Activated CD4-positive, alpha-beta T cell treated with anti-CD3 and anti-CD28 coated beads, Interleukin-2, amount 10 ng/mL, durations not matched to agents 7 days and 5 days (primary cell): ENCODE measurements at places on chromosomes 6 and 20.
A peak's percentile ranks its signal among the peaks of the same experiment; 100 is the strongest.

GRCh38 chr6:138504764-138505689, 5.7 kb upstream of the NHSL1 start:
- no peak overlapping the region for H3K27ac ChIP-seq
- no peaks in the 10 kb centered on the region for H3K36me3 ChIP-seq
- H3K27me3 ChIP-seq = peaks cover 14% of the 10 kb centered on the region
- no peak for DNase-seq

- DNase-seq = peak; percentile 75
- no peak overlapping the region for H3K4me3 ChIP-seq
- peaks cover 21% of the 10 kb centered on the region for H3K36me3 ChIP-seq
- no peak overlapping the region for H3K27ac ChIP-seq
- H3K4me1 ChIP-seq = peaks cover 32% of the 10 kb centered on the region
Measured at GRCh38 chr6:41901882-41902519, 6.8 kb upstream of the USP49 start.

DNA sequence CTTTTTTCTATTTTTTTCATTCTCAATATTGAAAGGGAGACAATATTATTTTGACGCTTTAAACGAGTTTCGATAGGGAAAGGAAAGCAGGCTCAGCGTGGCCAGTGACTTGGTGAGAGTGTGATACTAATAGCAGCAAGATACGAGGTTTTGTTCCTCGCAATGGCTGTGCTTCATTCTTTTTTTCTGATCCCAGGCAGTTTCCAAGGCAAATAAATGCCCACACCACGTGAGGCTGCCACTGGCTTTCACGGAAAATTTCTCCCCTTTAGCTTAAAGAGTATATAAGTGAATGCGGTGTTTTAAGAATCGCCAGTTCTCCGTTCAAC, 196.4 kb upstream of the ZNF184 start:
- peak overlapping the region; percentile 62 for H3K4me3 ChIP-seq
- no peak for DNase-seq
- peak overlapping the region; percentile 66 for H3K27ac ChIP-seq
- H3K36me3 ChIP-seq = peaks cover 12% of the 10 kb centered on the region
- peaks cover 75% of the 10 kb centered on the region for H3K27me3 ChIP-seq
- peaks cover 51% of the 10 kb centered on the region for H3K4me1 ChIP-seq

DNA sequence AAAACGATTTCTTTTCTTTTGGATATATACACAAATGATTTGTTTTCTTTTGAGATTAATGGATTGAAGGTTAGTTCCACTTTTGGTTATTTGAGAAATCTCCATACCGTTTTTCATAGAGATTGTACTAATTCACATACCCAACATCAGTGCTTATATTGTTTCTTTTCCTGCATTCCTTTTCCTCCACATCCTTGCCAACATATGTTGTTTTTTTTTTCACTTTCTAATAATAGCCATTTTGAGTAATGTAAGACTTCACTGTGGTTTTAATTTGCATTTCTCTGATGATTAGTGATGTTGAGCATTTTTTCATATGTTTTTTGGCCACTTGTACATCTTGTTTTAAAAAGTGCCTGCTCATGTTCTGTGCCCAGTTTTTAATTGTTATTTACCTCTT, 846.4 kb upstream of the EYS start:
- no peaks in the 10 kb centered on the region for H3K36me3 ChIP-seq
- no peak overlapping the region for H3K4me3 ChIP-seq
- no peak overlapping the region for H3K27ac ChIP-seq
- no peaks in the 10 kb centered on the region for H3K27me3 ChIP-seq
- no peaks in the 10 kb centered on the region for H3K4me1 ChIP-seq
- no peak for DNase-seq

- H3K27ac ChIP-seq = no peak overlapping the region
- DNase-seq = no peak
- H3K4me3 ChIP-seq = no peak overlapping the region
- H3K36me3 ChIP-seq = no peaks in the 10 kb centered on the region
- H3K27me3 ChIP-seq = no peaks in the 10 kb centered on the region
Measured at GRCh38 chr20:54502179-54502578, 26.8 kb downstream of the DOK5 start.

DNA sequence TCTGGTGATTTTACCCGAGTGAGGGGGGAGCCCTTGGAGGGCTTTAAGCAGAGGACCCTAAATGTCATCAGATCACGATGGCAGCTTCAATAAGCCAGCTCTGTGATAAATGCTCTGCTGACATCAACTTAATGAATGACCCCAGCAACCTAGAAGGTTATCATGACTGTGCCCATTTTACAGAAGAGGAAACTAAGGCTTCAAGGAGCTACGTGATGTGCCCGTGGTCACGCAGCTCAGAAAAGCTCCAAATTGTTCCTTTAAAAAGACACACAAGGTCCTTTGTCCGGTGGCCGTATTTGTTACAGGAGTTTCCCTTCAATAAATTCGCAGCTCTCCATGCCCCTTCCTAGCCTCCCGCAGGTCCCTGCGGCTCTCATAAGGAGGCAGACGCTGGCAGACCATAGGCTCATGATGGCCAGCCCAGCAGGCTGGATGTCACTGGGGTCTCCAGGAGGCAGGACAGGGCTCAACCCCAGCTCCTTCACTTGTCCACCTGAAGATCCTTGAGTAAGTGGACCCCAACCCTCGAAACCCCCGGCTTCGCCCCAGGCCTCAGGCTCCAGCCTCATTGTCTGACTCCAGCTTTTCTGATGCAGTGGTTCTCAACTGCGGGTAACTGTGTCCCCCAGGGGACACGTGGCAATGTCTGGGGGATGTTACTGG, 106.4 kb downstream of the BMP7 start:
- no peak overlapping the region for H3K4me3 ChIP-seq
- H3K27ac ChIP-seq = no peak overlapping the region
- no peaks in the 10 kb centered on the region for H3K4me1 ChIP-seq
- H3K36me3 ChIP-seq = no peaks in the 10 kb centered on the region

GRCh38 chr20:944774-945410, 28.8 kb upstream of the ANGPT4 start:
- no peaks in the 10 kb centered on the region for H3K36me3 ChIP-seq
- H3K4me1 ChIP-seq = no peaks in the 10 kb centered on the region
- H3K27ac ChIP-seq = no peak overlapping the region

DNA sequence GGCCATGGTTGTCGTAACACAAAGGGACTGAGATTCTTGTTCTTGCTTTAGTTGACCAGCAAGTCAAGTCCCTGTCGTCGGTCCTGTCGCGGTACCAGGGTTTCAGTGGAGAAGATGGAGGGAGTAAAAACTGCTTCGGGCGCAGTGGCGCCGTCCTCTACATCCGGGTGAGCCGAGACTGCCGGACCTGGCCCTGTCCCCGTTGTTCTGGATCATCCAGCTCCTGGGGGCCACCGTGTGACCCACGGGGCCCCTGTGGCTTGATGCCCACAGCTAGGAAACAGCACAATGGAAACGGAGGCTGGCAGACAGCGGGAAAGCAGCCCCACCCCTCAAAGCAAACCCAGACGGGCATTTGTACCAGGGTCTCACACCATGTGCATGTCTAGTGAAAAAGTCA, 15.0 kb downstream of the MTG2 start:
- no peak overlapping the region for H3K4me3 ChIP-seq
- no peaks in the 10 kb centered on the region for H3K4me1 ChIP-seq
- peaks cover 28% of the 10 kb centered on the region for H3K36me3 ChIP-seq
- no peak for DNase-seq
- no peak overlapping the region for H3K27ac ChIP-seq
- H3K27me3 ChIP-seq = no peaks in the 10 kb centered on the region

DNA sequence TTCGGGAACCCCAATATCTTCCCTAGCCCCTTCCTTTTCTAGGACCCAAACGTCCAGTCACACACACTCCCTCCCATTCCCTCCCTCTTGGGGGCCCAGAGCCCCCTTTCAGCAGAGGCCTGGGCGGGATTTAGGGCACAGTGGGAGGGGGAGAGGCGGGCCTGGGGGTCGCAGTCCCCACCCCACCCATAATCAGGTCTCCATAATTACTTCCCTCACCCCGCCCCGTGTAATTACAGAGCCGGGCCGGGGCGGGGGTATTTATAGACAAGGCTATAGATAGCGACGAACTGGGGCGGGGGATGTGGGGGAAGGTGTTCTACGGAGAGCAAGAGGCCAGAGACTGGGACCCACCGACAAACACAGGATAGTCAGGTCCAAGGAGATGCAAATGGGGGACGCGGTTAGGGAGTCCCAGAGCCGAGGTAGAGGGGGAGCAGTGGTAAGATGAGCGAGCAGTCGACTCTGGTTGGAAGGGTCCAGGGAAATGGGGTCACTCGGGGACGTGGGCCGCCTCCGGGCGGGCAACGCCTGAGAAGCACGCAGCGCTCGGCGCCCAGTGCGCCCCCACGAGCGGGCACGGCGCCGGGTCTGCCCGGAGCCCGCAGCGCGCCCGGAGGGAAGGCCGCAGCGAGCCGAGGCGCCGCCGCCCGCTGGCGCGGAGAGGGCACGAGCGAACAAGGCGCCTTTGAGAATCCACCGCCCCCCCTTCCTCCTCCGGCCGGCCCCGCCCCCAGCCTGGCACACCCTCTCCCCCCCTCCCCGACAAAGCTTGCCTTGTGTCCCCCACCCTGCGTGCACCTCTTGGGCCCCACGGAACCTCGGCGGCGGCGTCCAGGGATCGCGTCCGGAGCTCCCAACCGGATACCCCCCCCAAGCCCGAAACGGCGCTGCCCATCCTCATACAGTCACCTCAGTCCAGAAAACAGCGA, 670 bp upstream of the COL11A2 start:
- no peak overlapping the region for H3K4me3 ChIP-seq
- no peak overlapping the region for H3K27ac ChIP-seq

DNA sequence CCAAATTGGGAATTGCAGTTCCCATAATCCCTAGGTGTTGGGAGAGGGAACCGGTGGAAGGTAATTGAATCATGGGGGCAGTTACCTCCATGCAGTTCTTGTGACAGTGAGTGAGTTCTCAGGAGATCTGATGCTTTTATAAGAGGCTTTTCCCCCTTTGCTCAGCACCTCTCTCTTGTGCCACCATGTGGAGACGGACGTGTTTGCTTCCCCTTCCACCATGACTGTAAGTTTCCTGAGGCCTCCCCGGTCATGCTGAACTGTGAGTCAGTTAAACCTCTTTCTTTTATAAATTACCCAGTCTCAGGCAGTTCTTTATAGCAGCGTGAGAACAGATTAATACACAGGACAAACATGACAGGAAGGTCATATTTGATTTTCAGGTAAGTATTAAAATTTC, 25.3 kb upstream of the HECA start:
- peak; percentile 35 for DNase-seq
- H3K4me3 ChIP-seq = no peak overlapping the region
- H3K27me3 ChIP-seq = no peaks in the 10 kb centered on the region
- H3K27ac ChIP-seq = no peak overlapping the region
- peaks cover 1% of the 10 kb centered on the region for H3K36me3 ChIP-seq
- peaks cover 47% of the 10 kb centered on the region for H3K4me1 ChIP-seq

- no peak for DNase-seq
- H3K27me3 ChIP-seq = no peaks in the 10 kb centered on the region
- no peaks in the 10 kb centered on the region for H3K36me3 ChIP-seq
- no peak overlapping the region for H3K27ac ChIP-seq
- H3K4me3 ChIP-seq = no peak overlapping the region
Measured at GRCh38 chr20:15154070-15154469, 816.7 kb upstream of the FLRT3 start.

GRCh38 chr20:20624914-20625313, 87.5 kb downstream of the RALGAPA2 start:
- no peak for DNase-seq
- H3K36me3 ChIP-seq = peaks cover 20% of the 10 kb centered on the region
- no peaks in the 10 kb centered on the region for H3K27me3 ChIP-seq

GRCh38 chr6:145086197-145086596, 649.1 kb downstream of the EPM2A start:
- no peaks in the 10 kb centered on the region for H3K4me1 ChIP-seq
- DNase-seq = no peak
- H3K27me3 ChIP-seq = peaks cover 8% of the 10 kb centered on the region
- H3K4me3 ChIP-seq = no peak overlapping the region

- no peak overlapping the region for H3K4me3 ChIP-seq
- no peak for DNase-seq
- H3K36me3 ChIP-seq = no peaks in the 10 kb centered on the region
- H3K27ac ChIP-seq = no peak overlapping the region
Measured at GRCh38 chr20:7596541-7596940, 343.7 kb downstream of the HAO1 start.

GRCh38 chr6:159221486-159222170, 52.4 kb downstream of the FNDC1 start:
- H3K4me3 ChIP-seq = no peak overlapping the region
- peaks cover 1% of the 10 kb centered on the region for H3K4me1 ChIP-seq
- peaks cover 26% of the 10 kb centered on the region for H3K27me3 ChIP-seq
- DNase-seq = no peak
- H3K36me3 ChIP-seq = no peaks in the 10 kb centered on the region

GRCh38 chr6:35786810-35787209, 6.0 kb downstream of the CLPSL1 start:
- DNase-seq = no peak
- no peaks in the 10 kb centered on the region for H3K4me1 ChIP-seq
- no peaks in the 10 kb centered on the region for H3K36me3 ChIP-seq

DNA sequence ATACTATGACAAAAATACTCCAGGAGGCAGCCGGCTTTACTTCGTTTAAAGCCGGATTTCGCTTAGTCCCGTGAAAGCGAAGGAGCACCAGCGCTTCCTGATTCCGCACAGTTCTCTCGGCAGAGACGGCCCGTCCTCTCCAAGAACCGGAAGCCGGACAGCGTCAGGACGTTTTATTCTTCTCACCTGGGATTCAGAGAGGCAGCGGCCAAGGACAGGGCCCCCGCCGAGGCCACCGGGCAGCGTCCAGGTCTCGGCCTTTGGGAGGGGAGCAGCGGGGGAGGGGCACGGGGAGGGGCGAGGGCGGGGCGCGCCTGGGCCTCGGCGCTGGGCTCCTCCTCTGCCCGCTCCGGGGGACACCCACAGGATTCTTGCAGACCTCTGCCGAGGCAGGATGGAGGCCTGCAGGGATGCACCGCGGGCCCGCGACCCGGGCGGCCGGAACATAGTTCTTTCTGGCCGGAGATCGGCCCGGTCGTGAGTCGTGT, 2.8 kb upstream of the DIDO1 start:
- H3K36me3 ChIP-seq = peaks cover 14% of the 10 kb centered on the region
- peak overlapping the region; percentile 94 for H3K4me3 ChIP-seq
- DNase-seq = peak; percentile 70
- peak overlapping the region; percentile 92 for H3K27ac ChIP-seq

DNA sequence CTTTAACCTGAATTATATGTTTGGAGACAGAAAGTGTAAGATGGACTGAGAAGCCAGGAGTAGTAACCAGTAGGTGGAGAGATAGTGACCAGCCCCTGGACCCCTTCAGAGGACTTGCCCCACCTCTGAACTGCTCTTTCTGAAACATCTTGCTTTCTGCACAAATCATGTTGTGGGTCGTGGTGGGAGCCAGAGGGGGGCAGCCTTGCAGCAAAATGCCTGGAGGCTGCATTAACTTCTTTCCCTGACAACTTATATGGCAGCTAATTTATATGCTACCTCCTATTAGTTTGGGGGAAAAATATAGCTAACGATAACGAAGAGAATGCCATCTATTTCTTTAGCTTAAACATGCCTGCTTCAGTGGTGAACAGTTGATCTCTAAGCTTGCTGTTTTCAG, 859.8 kb downstream of the MAFB start:
- peaks cover 4% of the 10 kb centered on the region for H3K4me1 ChIP-seq
- H3K27me3 ChIP-seq = no peaks in the 10 kb centered on the region
- H3K4me3 ChIP-seq = no peak overlapping the region
- DNase-seq = no peak
- H3K27ac ChIP-seq = no peak overlapping the region
